ENCODE measurements at places on chromosomes 2 and 18.
A peak's percentile ranks its signal among the peaks of the same experiment; 100 is the strongest.

DNA sequence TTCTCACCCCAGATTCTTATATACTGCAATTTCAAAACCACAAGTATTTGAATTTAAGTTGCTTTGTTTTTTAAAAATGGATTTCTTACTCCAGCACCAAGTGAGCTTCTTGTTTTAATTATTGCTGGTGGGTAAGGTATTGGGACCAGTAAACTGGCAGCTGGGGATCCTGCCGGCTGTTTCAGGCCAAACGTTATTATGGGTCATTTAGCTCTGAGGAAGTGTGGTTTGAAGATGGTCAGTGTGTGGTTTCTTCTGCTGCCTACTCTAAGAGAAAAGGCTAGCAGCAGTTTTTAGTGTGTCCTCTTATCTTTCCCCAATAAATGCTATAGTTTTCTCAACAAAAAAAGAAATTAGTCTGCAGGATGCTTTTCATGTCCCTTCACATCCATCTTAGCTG lies 30.6 kb downstream of the CFAP221 start:
- no peak for DNase-seq

DNA sequence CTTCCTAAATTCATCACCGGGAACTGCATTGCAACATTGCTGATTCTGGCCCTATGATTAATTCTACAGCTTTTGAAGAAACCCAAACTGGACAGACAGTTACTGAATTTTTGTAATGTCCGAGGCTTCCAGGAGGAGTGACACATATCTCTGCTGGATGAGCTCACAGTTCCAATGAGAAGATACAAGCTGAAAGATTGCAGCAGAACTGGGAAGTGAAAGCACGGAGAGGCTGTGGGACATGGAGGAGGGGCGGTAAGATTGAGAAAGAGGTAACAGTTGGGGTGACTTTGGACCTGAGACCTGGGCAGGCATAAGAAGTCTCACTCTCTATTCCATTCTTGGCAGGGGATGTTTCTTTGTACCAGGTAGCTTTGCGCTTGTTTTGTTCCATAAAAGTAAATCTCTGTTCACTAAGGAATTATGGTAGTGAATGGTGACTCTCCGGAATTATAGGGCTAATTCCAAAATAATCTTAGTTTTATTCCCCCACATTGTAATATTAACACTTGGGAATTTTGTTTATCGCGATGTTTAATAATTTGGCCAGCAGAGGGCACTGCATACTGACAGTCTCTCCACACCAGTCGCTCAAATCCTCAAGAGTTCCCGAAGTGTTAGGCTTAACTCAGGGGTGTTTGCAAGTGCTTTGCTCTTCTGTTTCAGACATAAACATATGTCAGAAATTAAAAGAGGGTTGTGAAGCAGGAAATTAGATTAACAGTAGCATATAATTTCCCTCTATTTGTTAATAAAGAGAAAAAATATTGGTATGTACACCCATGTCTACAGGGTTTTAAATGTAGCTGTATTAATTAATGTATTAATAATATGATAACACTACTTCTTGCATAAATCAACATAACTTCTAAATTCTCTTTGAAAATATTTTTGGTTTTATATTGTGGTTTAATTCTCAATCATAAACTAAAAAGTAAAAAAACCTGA lies 201.4 kb downstream of the SOCS6 start:
- peak; percentile 59 for DNase-seq

- no peak for DNase-seq
These were observed 68.5 kb downstream of the NRP2 start for GRCh38 chr2:205750797-205751196.

- no peak for DNase-seq
These were observed 116.2 kb downstream of the METTL8 start for GRCh38 chr2:171317492-171318125.

DNA sequence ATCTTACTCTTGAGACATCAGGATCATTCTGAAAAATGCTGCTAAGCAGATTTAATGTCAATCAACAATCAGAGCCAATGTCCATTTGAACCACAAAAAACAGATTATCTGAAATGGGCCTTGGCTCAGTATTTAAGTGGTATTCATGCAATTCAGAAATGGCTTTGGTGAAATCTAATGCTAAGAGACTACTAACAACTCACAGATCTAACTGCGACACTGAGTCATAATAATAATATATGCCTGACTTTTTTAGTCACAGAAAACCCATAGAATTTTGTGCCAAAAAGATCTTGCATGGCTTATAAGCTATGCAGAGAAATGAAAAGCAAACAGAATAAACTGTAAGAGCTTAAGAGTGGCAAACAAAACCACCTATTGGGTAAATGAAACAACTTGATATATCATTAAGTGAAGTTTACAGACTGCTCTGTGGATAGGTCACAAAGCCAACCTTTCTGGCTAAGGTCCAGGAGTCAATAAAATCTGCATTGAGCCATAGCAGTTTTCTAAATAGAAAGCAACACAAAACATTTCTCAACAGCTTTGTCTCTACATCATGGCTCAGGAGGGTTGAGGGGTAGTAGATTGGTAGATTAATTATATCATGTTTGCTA lies 234.3 kb downstream of the LRATD1 start:
- no peak for DNase-seq

DNA sequence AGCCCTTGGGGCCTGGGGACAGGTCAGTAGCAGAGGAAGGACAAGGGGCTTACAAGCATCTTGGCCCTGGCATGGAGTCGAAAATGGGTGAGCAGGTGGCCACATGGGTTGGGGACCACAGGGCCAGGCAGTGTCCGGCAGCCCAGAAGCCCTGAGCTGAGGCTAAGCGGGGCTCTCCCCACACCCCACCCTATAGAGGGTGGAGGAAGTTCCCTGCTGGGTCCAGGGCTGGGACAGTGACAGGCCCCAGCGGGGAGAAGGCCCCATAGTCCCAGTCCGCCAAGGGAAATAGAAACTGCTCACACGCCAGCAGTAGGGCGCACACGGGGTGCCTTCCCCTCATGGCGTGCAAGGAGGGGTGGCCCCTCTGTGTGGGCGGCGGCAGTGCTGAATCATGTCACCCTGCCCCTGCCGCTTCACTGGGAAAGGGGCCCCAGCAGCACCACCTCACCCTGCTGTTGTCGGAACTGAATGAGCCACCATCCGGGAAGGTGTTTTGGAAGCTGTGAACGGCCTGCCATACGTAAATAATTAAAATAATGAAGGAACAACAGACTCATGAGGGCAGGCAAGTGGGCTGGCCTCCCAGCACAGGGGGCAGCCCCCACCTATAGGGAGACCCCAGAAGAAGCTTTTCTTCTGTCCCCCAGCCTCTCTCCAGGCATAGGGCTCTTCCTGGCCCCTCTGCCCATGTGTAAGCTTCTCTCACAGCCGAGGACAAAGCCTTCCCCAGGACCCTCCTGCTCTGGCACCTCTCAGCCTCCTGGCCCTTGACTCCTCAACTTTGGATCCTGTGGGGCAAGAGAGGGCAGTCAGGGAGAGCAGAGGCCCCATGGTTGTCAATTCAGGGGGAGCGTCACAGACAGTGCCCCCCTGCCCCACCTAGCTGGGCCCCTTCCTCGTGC lies 12.7 kb upstream of the DUSP2 start:
- DNase-seq, result no peak

DNA sequence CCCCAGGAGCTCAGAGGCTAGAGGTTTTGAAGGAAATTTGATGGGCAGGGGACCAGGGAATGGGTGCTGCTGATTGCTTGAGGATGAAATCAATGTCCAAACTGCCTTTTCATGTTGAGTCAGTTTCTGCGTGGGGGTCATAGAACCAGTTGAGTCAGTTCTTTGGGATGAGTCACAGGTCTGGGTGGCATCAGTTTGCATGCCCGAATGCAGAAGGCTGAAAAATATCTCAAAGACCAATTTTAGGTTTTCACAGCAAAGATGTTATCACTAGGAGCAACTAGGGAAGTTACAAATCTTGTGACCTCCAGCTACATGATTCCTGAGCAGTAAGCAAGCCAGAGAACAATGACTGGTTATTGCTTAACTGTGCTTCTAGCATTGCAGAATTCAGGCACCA lies 1135.1 kb upstream of the CRIM1 start:
- DNase-seq, result no peak

DNA sequence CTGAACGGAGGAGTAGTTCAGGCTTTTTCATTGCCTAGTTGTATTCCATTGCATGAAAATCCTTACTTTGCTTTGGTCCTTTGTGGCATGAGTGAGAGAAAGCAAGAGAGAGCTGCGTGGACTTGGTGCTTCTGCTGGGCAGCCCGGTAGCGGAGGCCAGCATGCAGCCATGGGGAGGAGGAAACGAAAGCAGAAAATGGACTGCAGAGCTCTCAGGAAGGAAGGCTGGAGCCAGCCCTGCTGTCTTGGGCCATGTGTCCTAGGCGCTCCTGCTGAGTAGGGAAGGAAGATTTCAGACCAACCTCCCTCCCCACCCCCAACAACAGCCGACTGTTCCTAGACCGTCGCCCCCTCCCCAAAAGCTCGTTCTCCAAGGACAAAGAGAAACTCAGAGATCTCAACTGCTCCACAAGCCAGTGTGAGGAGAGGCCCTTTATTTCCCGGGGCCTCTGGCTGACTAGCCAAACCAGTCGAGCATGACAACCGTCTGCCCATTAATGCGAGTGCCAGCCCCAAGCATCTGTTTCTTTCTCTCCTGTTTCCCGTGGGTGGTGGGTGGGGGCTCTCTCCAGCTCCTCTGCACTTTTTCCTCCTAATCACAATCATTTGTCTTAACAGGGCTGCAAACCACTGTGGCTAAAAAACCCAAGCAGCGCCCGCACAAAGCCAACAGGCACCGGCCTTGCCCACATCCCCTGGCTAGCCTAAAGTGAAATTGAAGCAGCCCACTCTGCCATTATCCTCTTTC lies 66.8 kb upstream of the FZD7 start:
- no peak for DNase-seq

GRCh38 chr2:226703514-226703913 lies 96.1 kb downstream of the IRS1 start:
- DNase-seq, result no peak

DNA sequence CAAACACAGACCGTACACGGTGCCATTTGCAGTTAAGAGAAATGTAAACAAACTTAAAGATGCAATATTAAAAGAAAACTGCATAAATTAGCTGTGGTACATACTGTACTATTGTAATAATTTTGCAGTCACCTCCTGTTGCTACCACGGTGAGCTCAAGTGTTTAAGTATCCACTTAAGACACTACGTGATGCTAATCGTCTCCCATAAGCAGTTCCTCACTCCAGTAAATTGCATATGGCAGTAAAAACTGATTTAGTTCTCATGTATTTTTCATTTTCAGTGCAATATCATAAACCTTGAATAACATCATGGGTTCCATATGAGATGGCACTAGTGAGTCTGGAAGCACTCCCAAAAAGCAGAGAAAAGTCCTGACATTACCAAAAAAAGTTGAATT lies 14.4 kb downstream of the CLEC4F start:
- no peak for DNase-seq

GRCh38 chr18:47881752-47882455 lies 48.6 kb downstream of the SMAD2 start:
- peak; percentile 55 for DNase-seq

- no peak for DNase-seq
These were observed 20.3 kb downstream of the ATG4B start for GRCh38 chr2:241657786-241658254.

DNA sequence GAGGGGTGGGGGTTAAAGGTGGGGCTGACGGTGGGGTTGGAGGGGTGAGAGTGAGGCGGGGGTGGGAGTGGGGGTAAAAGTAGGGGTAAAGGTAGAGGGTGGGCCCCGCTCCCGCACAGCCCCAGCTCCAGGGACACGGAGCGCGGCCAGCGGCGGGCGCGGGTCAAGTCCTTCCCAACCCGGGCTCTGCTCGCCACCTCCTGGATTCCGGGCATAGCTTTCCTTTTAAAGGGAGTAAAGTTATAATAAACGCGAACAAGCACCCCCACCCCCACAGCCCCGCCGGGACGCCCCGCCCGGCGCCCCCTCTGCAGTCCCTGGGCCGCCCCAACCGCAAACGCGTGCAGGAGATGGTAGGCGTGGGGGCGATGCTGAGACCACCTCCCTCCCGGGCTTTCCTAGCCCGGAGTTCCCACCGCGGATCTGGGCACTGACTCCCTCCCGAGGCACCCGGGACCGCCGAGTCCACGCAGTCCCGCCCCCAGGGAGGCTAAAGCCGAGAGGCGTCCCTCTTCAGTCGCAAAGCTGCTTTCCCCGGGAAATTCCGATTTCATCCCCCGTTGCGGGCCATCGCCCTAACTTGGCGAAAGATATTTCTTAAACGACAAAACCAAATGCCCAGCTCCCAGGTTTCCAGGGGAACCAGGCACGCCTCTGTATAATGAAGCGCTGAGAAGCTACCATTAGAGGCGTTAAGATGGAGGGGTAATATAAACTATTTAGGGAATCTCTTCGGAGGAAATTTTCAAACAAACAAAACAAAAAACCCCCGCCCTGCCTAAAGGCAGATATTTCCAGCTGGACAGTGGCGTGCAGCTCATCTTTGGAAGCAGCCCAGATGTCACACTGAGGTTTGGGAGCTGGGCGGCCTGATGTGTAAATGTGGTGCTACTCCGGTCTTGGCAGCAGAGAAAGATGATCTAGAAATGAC lies at the start of gene LIMS2:
LIMS2 (minus strand) TSS at position 200 of the 931 bp plus-strand sequence. CDS start 506 bp downstream, outside the sequence.
- DNase-seq, result peak; percentile 62

- no peak for DNase-seq
These were observed 16.1 kb downstream of the MOCOS start for GRCh38 chr18:36203360-36203895.

DNA sequence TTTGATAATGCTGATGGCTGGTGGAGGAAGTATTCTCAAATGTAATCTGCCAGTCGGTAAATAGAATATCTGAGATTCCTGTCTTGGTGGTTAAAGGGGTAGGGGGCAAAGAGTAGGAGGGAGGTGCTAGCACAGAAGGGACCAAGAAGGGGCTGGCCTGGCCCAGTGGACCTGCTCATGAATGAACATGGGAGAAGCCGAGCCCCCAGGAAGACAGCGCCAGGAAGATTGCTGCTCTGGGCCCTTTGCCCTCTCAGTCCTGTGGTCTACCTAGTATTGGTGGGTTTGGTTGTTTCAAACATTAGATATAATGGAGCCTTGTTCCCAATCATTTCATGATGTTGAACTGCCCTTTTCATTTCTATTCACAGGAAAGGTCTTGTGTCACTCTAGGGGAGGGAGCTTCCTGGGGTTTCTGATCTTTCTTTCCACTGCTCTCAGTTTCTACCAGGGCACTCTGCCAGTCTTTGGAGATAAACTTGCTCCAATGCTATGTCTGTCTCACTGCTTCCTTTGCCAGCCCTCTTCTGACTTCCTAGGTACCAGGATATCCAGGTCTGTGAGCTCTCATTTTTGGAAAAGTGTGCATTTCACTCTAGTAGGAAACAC lies 5.3 kb upstream of the MOCOS start:
- DNase-seq, result no peak

- DNase-seq, result no peak
These were observed 211.7 kb downstream of the CLIP4 start for GRCh38 chr2:29326926-29327325.

GRCh38 chr2:200172944-200173581 lies 133.4 kb upstream of the SPATS2L start:
- peak; percentile 89 for DNase-seq

DNA sequence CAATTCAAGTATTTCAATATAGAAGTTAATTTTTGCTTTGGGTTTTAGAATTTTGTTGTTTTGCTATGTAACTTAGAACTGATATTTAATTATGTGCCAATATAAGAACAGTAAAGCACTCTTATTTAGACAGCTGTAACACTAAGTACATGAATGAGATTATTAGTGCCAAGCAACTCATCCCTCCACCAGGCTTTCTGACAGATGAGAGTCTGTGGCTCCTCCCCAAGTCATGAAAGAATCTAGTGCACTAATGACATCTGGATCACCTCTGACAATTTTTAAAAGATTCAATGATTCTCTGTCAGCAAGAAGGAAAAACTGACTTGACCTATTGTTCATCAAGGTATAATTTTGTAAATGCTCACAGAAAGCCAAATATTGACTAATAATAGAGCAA lies 67.8 kb downstream of the TMEFF2 start:
- no peak for DNase-seq
